ENCODE measurements at places on chromosomes 16 and 17.
A peak's percentile ranks its signal among the peaks of the same experiment; 100 is the strongest.

GRCh38 chr17:9824094-9824493 is 1.6 kb upstream of the GLP2R start:
- DNase-seq, result no peak

DNA sequence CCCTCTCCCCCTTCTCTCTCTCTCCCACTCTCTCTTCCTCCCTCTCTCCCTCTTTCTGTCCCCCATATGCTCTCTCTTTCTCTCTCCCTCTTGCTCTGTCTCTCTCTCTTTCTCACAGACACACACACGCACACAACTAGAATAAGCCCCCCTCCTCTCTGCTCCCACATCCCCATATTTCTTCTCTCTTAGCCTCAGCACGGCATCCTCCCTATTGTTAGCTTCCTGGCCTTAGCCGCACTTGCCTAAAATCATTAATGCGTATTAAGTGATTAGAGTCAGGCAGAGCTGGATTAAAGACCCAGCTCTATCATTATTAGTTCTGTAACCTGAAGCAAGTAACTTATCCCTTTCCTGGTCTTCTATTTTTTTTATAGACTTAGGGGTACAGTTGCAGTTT is 319.0 kb upstream of the C16orf82 start:
- no peak for DNase-seq

GRCh38 chr16:85665929-85666328 is 22.8 kb downstream of the GINS2 start:
- no peak for DNase-seq

GRCh38 chr17:73769479-73769878 is 125.2 kb upstream of the SDK2 start:
- DNase-seq, result no peak

GRCh38 chr17:73586921-73587602 is 57.2 kb downstream of the SDK2 start:
- DNase-seq, result no peak

DNA sequence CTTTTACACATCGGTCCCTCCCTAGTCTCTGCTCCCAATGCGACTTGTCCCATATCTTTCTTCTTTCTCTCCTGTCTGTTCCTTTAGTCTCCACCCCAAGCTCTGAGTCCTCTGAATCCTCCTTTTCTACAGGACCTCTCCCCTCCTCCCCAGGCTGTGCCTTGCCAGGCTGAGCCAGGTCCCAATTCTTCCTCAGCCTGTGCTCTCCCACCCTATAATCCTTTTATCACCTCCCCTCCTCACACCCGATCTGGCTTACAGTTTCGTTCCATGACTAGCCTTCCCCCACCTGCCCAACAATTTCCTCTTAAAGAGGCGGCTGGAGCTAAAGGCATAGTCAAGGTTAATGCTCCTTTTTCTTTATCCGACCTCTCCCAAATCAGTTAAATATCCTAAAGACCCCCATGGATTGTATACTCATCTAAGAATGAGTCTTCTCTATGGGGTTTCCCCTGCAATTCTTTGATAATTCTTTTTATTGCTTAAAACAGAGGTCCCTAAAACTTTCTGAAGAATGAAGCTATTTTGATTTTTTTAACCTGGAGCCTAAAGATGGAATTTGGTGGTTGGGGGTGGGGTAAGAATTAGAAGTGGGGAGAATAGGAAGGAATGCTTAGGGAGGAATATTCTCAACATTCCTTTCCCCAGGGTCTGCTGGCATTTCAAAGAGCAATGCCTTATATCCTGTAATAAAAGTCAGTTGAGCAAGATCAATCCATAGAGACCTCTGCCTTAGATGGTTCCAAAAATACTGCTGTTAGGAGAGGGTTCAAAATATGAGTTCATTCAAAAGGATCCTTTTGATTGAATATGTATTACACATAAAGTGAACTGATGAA is 102.8 kb downstream of the MYO1D start:
- no peak for DNase-seq

DNA sequence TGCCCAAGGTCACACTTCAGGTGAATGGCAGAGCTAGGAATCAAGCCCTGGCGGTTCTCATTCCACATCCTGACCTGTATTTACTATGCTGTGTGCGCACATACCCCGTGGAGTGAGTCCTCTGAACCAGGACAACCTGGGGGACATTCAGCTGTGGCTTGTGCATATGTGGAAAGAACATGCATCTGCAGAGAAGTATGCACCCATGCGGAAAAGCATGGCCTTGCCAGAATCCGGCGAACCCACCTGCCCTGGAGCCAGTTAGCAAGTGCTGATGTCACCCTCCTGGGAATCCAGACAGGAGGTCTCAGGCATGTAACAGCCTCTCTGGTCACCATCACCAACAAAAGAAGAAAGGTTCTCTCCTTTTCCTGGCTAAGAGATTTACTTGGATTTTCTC is 1.9 kb downstream of the RASL10B start:
- DNase-seq, result no peak

DNA sequence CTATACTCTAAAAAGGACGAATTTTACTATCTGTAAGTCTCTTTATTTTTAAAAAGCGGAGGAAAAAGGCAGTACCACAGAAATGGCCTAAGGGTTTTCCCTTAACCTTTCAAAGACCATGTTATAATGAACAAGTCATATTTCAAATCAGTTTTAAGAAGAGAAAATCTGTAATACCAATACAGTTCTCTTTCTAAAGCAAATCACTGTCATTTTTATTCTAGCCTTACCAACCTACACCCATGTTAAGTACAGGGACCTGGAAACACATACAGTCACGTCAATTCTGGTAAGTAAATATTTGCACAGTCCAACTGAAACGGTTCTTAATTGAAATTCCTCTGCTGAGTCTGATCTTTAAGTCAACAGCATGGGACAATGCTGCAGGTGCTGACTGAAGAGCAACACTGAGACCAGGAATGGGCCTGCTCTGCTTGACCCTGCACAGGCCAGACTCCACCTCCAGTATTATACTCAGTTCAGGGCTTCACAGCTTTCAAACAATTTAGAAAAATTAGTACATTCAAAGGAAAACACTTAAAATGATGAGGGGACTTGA is 20.2 kb downstream of the MBTPS1 start:
- no peak for DNase-seq

DNA sequence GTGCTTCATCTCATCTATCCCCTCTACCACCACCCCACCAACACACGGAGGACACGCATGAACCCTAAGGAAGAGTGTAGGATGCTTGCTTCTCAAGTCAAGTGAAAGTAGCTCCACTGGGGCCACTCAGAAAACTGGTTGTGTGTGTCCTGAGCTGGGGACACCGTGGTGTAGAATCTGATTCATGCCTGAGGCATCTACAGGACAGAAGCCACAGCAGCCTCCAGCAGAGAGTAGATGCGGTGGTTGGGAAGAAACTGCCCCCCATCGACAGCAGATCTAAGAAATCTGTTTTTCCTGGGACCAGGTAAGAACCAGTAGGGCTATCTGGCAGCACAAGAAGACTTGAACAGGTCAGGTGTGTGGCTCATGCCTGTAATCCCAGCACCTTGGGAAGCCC is 51.9 kb upstream of the HLF start:
- no peak for DNase-seq

GRCh38 chr16:1338119-1338730 is 4.8 kb downstream of the BAIAP3 start:
- DNase-seq, result no peak

GRCh38 chr16:69522041-69522578 is 43.7 kb upstream of the NFAT5 start:
- no peak for DNase-seq

DNA sequence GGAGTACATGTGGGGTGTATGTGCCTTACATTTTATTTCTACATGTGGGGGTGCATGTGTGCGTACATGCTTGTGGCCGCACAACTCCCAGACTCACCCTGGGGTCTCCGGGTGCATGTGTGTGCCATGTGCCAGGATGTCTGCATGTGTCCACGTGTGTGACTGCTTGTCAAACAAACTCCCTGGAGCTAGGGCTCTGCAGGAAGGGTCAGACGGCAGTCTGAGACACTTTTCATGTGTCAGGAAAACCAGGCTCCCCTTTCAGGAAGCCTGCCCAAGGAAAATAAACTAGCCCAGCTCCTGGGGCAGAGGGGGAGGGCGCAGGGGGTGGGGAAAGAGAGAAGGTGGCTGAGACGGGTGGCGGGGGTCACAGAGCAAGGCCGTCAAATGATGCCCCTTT is 44.7 kb downstream of the FZD2 start:
- no peak for DNase-seq

GRCh38 chr17:1110862-1111598 is 68.8 kb downstream of the ABR start:
- DNase-seq, result no peak

GRCh38 chr16:71439523-71439922 is 2.3 kb downstream of the TLE7 start:
- DNase-seq, result no peak

DNA sequence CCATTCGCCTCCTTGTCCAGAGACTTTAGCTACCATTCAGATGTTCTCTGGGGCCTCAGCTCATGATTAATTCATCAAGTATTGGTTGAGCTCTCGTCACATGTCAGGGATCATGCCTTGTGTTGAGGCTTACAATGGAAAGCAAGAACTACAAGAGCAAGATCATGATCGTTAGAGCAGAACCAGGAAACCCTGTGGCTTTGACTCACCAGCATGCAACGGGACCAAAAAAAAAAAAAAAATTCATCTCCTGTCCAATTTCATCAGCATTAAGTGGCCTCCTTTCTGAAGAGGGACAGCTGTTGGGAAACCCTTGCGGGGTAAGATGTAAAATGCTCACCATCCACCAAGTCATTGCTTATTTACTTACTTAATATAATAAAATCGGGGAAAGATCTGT is 12.1 kb upstream of the USP10 start:
- no peak for DNase-seq

- no peak for DNase-seq
These were observed 30.7 kb upstream of the ARHGAP17 start for GRCh38 chr16:25045696-25046381.

DNA sequence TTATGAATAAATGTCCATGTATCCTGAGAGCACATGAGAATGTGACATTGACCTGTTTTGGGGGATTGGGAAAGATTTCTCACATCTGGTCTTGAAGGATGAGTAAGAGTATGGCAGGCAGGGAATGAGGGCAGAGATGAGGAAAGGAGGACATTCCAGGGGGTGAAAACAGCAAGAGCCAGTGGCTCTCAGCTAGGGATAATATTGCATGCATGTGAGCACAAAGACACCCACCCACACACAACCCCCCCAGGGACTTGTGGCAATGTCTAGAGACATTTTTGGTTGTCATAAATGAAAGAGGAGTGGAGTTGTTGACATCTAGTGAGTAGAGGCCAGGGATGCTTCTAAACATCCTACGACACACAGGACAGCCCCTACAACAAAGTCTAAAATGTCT is 6.0 kb downstream of the MYO1D start:
- DNase-seq, result no peak

DNA sequence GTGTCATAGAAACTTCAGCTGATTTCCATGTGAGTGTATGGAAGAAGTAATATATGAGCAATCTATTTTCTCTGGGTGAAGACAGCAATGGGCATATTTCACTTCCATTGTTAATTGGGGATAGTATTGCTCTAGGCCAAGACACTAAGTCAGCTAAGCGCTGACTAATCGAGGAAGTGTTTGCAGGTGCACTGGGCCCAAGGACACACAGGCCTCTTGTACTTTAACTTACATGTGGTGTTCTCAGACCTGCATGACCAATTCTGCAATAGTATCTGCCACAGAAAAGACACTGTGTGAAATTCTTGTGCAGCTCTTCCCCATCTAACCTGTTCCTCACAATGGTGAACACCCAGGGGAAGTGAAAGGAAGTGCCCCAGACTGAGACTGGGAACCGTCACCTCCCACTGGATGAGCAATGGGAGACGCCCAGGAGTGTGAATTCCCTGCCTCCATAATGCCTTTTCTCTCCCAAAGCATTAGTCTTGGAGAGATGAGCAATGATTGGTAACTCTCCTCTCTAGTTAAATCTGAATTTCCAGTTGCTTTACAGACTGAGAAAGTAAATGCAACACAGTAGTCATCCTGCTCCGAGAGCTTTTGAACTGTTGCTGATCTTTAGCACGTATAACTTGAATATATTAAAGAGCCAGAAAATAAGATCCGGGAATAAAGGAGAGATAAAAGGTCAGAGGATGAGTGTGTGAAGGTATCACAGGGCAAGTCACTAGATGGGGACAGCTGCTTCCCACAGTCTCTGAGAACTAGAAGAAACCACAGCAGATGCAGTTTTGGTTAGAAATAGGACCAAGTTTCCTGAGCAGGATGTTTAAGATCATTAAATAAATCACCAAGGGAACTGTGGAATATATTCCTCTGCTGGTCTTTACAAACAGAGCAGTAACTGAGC is 82.6 kb downstream of the CDK5R1 start:
- DNase-seq, result no peak

- peak; percentile 93 for DNase-seq
These were observed 4.9 kb downstream of the RARA start for GRCh38 chr17:40313668-40314583.

DNA sequence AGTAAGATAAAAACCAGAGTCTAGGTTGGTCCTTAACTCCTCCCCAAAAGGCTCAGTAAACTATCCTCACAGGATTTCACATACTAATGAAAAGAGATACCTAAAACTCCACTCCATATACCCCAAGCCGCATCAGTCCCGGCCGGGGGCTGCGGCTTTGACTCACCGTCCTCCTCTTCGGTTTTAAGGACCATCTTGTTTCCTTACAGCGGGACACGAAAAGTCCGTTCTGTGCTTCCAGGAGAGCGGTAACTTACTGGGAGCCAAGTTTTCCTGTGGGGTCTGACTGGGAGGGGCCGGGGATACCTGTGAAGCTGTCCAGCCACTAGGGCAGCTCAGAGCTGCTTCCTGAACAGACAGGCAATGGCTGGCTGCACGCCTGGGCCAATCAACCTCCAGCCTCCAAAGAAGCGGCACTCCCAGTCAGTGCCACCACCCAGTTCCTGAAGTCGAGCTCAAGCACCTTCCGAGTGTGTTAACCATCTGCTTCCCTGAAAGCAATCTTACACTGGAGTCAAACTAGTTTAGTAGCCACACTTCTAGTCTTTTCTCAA is 45.5 kb downstream of the CYTH1 start:
- peak; percentile 32 for DNase-seq

DNA sequence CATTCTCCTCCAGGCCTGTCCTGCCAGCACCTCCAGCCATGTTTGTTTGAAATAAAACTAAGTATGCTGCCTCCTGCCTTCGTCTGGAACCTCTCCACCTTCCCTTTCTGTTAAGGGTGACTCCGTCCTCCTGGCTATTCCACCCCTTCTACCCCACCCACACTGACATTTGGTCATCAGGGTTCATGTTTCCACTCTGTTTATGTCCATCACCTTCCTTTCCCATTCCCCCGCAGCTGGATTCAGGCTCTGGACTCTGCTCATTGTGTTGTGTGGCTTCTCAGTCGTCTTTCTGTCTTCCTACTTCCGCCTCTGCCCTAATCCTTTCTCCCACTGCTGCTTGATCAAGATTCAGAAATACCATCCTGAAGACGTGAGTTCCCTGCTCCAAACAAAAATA is 28.6 kb downstream of the EPN2 start:
- no peak for DNase-seq

- no peak for DNase-seq
These were observed 207.0 kb upstream of the COX10 start for GRCh38 chr17:13862346-13862745.

All from NCI-H1105 treated with DMSO at 0.1 percent for 48 hours (cell line).